Activated B cell treated with CpG ODN at 0.5 μM for 24 hours (primary cell): ENCODE measurements at places on chromosomes 1 and 21.
A peak's percentile ranks its signal among the peaks of the same experiment; 100 is the strongest.

- peak; percentile 17 for DNase-seq
Measured at GRCh38 chr1:166490437-166490991, 323.7 kb upstream of the FAM78B start.

DNA sequence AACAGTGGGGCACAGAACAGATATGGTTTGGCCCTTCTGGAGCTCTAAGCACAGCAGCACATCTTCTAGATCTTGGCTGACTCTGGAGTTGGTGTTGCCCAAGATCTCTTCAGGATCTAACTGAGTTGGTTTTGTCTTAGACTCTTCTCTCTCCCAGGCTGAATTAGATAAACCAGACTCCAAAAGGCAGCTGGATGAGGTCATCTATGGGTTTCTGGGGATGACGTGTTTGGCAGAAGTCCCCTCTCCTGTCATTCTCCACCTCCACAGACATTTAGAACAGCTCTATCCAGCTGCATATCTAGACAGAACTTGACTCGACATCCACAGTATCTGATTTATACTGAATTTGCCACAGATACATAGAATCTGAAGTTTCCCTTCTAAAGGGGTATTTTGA is 75.3 kb downstream of the ST6GALNAC5 start:
- no peak for DNase-seq

DNA sequence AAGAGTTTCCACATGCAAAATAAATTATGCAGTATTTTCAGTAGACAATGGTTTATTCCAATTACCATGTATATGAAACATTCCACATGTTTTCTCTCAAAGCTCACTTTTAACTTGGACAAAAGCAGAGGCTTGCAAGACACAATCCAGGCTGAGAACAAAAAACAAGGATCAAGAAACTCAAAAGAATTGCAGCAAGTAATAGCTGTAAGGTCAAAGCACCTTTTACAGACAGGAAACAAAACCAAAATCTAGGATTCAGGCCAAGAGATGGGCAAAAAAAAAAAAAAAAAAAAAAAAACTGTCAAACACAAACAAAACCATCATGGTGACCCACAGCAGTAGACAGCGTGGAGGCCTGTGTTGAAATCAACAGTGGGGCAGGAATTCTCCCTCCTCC is 9.3 kb downstream of the RGS1 start:
- no peak for DNase-seq

- DNase-seq: no peak
Measured at GRCh38 chr1:51506537-51506936, 12.5 kb downstream of the EPS15 start.

DNA sequence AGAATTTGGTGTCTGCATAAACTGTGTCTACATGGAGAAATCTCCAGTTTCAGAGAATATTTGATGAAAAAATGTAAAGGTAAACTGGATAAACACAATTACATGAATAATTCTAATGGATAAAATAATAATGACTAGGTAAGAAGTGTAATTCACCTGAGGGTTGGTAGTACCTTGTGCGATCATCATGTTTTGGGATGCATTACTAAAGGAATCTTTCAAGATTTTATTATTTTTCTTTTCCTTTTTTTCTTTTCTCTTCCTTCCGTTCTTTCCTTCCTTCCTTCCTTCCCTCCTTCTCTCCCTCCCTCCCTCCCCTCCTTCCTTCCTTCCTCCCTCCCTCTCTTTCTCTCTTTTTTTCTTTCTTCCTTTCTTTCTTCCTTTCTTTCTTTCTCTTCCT is 818.7 kb downstream of the LTN1 start:
- no peak for DNase-seq

GRCh38 chr1:207719234-207719633 is 32.6 kb upstream of the CD46 start:
- DNase-seq: no peak

DNA sequence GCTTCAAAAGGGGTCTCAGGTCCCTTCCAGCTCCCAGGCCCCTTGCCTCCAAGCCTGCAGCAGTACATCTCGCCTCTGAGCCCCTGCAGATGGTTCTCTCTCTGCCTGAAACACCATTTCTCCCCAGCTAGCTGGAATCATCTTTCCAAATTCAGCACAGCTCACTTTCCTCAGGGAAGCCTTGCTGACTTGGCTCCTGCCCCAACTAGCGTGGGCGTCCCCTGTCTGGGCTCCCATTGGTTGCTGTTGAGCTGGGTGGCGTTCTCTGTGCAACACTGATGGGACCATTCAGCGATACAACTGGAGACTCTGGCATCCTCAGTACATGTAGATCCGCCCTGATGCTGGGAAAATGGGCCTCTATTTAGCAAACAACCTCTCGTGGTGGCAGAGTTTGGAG is 141.3 kb upstream of the IGSF21 start:
- no peak for DNase-seq

DNA sequence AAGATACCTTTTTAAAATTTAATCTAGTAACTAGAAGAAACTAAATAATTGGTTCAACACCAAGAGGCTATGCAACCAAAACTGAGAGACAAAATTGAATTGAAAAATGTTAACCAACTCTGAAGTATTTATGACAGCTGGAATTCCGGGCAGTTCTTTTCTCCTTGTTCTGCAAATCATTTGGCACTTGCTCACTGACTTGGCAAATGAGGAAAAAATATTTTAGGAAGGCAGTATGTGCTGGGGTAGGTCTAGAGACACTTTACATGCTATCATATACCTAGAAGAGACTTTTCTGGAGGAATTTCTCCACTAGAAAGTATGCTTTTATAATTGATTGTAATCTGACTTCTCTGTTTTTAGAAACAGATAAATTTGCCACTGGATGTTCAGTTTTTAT is 22.1 kb upstream of the SH3D21 start:
- no peak for DNase-seq

DNA sequence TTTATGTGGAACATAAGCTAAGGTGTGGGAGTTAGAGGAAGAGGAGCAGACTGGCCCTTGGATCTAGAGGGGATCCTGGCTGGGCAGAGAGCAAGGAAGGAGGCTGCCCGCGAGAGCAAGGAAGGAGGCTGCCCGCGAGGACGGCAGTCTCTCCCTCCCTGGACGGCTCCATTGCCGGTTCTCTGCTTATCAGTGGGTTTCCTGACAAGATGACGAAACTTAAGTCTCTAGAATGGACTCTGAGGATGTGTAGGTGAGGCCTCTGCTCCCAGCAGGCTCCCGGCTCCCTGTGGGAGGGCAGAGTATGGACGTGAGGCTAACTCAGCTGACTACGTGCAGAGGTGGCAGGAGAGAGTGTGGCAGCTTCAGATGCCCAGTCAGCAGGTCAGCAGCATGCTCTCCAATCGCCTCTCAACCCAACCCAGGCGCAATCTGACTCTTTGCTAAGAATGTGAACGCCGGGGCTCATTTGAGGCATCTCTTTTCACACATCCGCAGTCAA is 6.1 kb downstream of the MYBPHL start:
- DNase-seq: no peak

DNA sequence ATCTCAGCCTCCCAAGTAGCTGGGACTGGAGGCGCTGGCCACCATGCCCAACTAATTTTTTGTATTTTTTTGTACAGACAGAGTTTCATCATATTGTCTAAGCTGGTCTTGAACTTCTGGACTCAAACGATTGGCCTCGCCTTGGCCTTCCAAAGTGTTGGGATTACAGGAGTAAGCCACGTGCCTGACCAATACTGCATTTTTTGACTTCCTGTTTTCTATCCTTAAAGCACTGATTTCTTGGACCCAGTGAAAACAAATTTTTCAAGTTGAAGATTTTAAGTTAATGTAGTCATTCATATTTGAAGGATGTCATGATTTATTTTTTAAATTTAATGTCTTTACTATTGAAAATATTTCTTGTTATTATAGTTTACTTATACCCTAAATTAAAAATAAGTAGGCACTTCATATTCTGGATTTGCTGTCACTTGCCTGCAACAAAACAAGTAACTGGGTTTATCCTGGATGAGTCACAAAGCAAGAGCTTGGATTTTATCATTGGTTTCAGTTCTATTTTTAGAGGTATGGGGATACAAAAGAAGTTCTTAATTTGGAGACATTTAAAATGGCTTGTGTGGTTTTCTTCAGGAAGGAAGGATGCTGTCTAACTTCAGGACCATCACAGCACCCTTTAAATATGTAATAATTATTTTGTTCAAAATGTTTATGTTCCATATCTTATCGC is 2.2 kb upstream of the VPS45 start:
- no peak for DNase-seq

DNA sequence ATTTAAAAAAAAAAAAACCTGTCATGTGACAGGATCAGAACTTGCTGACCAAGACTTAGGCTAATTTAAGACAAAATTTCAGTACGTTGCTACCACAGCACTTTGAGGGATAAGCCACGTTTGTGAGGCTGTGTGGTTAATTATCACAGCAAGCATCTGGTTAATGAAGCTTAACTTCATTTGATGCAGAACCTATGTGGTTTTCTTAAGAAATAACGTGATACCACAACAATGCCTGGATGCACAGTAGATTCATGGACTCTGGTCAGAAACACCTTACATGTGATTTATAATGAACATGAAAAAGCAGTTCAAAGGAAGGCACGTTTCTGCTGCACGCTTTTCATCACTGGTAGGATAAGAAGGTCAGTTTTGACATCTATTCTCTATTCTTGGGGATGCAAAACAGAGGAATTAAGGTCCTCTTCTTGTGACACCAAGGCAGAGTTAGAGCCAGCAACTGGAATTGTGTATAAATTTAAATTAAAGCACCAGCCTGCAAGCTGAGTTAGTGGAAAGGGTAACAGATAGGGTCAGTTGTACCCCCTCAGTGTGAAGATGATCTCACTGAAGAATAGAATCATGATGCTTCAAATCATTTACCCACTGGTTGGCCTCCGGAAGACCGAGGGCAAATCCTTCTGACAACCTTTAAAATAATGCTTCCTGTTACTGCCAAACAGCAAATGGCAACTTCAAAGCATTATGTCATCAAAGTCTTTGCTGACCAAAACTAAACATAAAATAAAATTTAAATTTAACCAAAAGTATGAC is 6.0 kb upstream of the KRTAP8-1 start:
- DNase-seq: no peak

- no peak for DNase-seq
Measured at GRCh38 chr1:67484492-67484891, 54.3 kb upstream of the SERBP1 start.

DNA sequence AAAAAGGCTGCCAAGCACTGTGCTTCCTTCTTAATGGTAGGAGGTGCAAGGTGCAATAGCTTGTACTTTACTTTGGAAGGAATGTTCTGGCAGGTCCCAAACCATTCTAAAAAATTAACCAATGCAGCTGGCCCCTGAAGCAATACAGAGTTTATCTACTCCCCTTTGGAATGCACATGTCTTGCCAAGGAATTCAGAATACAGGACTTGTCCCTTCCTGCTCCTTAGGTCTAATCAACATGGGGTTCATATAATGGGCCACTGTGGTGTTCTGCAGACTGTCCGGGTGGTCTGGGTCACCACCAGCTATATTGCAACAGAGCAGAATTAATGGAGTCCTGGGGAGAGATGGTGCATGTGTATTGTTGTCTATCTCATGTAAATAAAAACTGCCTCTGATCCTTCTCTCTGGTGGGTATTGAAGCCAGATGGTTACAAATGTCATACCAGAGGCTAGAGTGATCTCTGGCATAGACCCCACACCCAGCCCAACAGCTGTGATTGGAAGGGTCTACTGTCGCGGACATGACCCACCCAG is 112.8 kb downstream of the RIPK4 start:
- DNase-seq: no peak

GRCh38 chr1:221761354-221762002 is 19.6 kb upstream of the DUSP10 start:
- no peak for DNase-seq

GRCh38 chr21:45578811-45579381 is 36.7 kb upstream of the SLC19A1 start:
- no peak for DNase-seq

DNA sequence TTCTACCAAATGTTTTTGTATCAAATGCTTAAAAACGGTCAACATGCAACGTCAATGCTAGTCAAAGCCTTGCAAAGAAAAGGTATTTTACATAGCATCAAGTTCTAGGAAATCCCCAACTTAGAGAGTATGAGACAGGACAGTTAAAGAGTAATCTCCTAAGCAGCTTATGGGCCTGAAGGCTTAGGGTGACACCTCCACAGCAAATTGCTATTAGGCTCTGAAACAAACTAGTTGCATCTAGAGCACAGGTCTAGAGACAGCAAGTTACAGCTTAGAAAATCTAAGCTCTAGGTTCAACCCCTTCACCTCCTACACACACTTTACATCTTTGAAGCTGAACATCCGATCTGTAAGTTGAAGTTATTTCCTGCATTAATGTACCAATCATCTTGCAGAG is 13.7 kb downstream of the PABPC4 start:
- no peak for DNase-seq

- DNase-seq: no peak
Measured at GRCh38 chr1:13943055-13943454, 243.1 kb downstream of the PRDM2 start.

DNA sequence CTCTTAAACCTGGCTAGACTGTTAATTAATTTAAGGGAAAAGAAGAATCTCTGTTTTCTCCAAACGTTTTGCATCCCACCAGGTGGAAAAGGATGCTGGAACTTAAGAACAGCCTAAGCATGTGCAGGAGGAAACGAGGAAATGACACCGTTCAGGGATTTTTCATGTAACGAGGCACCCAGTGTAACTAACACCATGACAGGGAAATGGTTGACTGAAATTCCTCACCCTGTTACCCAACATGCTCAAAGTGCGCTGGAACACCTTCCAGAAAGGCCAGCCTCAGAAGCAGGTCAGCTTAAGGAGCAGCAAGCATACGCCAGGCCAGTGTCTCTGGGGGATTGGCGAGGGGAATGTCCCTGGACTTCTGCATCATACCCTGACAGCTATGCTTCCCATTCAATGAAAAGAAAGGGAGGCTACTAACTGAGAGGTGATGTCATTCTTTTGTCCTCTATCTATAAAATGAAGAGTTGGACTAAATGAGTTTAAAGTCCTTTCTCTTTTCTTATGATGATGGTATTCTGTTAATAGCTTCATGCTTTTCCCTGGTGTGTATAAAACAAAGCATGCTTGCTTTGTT is 21.6 kb downstream of the TNN start:
- DNase-seq: no peak

DNA sequence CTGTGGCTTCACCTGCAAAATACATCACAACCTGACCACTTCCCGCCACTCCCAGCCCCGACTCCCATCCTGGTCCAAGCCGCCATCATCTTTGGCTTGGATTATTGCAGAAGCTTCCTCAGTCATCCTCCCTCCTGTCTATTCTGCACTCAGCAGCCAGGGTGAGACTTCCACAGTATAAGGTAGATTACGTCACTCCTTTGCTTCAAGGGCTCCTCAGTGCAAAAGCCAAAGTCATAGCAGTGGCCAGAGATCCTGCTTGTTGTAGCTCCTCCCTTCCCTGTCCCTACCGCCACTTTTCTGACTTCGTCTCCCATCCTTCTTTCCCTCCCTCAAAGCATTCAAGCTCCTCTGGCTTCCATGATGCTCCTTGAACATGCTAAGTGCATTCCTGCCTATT is 152.8 kb downstream of the GRIK3 start:
- no peak for DNase-seq

DNA sequence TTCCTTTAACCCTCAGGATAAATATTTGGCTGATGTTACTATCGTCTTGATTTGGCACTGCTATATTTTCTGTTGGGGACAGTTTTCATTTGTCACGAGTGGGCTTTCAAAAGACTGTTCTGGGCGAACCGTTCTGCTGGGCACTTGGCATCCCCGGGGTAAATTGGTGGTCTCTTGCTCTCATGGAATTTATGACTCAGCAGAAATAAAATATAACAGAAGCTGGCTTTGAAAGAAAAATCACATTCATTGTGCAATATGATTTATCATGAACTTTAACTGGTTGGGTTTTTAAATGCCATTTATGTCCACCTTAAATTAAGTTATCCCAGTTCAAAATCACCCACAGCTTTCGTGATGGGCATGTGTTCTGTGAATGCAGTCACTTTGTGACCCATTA is 147.3 kb downstream of the KAZN start:
- DNase-seq: no peak

GRCh38 chr1:241212628-241213027 is 144.4 kb downstream of the RGS7 start:
- no peak for DNase-seq
